ENCODE measurements at places on chromosomes 5 and 9.

DNA sequence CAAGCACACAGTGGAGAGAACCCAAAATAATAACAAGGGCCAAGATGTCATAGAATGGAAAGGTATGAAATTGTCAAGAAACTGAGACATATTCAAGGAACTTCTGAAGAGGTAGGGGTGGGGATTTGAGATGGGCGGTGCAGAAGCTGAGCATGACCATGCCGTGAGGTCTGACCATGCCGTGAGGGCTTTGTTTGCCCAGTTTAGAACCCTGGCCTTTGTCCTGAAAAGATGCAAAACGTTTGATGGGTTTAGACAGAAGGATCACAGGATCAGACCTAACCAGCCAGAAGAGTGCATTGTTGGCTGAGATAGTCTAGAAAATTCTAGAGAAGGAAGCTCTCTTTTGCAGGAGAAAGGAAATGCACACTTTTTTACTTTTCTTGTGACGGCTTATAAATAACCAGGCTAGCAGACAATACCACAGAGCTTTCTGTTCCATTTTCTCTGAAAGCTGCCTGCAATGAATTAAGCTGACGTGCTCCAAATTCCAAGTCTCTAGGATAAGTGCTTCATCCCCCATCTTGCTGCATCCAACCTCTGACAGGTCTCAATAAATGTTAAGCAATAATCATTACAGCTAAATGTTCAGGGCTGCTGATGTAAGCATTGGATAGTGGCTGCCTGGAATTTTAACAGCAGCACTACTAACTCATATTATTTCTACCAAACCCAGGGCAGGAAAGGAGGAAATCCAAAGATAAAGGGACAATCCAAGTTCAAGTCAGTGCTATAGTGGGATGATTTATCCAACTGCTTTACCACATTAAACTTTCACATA, 110.9 kb upstream of the IL6ST start:
- DNase-seq = no peak

DNA sequence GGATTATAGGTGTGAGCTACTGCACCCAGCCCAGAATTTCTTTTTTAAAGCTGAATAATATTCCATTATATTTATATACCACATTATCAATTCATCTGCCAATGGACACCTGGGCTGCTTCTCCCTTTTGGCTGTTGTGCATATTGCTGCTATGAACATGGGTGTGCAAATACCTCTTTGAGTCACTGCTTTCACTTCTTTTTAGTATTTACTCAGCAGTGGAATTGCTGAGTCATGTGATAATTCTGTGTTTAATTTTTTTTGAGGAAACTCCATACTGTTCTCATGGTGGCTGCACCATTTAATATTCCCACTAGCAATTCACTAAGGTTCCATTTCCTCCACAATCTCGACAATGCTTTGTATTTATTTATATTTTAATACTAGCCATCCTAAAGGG, 36.1 kb upstream of the KIF4B start:
- DNase-seq = no peak

DNA sequence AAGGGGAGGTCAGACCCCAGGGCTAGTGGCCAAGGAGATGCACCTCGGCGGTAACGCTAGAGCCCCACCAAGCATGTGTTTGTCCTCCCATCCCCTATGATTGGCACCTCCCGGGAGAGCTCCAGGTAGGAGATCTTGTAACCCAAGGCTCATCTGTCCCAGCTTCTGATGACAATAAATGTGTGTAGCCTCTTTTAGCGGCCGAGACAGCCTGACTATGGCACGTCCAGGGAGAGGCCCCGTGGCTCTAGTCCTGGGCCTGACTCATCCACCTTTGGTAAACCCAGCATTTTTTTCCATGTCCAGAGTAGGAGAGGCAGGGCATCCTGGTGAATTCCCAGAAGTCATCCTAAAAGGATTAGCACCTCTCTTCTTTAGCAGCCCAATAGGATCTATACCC, 39.2 kb downstream of the IRF1 start:
- DNase-seq = no peak

- no peak for DNase-seq
Measured at GRCh38 chr5:143534761-143535154, 131.3 kb upstream of the NR3C1 start.

- DNase-seq = no peak
Measured at GRCh38 chr5:24222876-24223275, 421.9 kb downstream of the CDH10 start.

- no peak for DNase-seq
Measured at GRCh38 chr9:28909526-28909925, 1336.2 kb upstream of the C9orf72 start.

GRCh38 chr9:112599732-112600131, 113.1 kb downstream of the KIAA1958 start:
- DNase-seq = no peak

- DNase-seq = no peak
Measured at GRCh38 chr5:69450116-69450515, 35.2 kb downstream of the MARVELD2 start.

DNA sequence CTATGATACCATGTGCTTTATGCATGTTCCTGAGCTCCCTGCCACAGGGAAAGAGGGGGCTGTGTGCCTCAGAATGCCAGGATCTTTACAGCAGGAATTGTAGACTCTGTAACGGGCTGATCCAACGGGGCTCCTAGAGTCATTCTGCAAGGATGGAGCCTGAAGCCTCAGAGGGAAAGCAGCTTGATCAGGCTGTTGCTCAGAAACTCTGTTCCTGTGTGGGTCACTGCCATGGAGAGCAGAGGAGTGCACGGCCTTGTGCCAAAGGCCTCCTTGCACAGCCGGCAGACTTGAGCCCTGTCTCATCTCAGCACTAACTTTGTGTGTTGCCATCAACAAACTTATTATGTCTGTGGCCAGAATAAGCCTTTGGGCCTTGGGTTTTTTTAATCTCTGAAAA, 51.8 kb downstream of the AMBP start:
- DNase-seq = no peak

- DNase-seq = peak; percentile 68
Measured at GRCh38 chr5:60700416-60700757, 421 bp upstream of the DEPDC1B start.

DNA sequence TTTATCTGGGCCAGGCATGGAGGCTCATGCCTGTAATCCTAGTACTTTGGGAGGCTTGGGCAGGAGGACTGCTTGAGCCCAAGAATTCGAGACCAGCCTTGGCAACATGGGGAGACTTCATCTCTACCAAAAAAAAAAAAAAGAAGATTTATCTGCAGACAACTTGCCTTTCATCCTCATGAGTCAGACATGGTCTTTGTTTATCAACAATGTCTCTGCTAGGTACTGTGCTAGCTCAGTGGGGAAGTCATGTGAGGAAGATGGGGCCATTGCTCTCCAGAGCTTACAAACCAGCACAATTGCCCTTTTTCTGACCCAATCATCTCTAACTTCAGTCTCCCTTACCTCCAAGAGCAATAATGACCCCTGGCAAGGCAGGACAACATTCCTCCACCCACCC, 1.6 kb downstream of the URM1 start:
- DNase-seq = no peak

DNA sequence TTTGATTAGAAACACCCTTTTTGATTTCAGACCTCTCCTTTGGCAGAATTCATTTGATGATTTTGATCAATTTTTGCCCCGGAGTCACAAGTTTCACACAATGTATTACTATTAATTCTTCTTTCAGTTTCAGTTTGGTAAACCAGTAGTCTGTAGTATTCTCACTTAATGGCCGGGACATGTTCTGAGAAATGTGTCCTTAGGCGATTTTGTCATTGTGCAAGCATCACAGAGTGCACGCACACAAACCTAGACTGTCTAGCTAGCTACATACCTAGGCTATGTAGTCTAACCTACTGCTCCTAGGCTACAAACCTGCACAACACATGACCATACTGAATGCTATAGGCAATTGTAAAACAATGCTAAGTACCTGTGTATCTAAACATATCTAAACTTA, 662.5 kb downstream of the IRX1 start:
- no peak for DNase-seq

- peak; percentile 16 for DNase-seq
Measured at GRCh38 chr9:88590558-88591146, 55.7 kb downstream of the NXNL2 start.

Measured in HT-29 (cell line).